Stimulated activated CD4-positive, alpha-beta T cell treated with anti-CD3 and anti-CD28 coated beads, Interleukin-15, amount 100 ng/mL, for 1 hour (primary cell): ENCODE measurements at places on chromosomes 5 and 9.

- no peak for DNase-seq
Measured at GRCh38 chr5:45279109-45279508, 417.1 kb downstream of the HCN1 start.

- DNase-seq, result no peak
Measured at GRCh38 chr5:94024101-94024500, 282.7 kb upstream of the POU5F2 start.

DNA sequence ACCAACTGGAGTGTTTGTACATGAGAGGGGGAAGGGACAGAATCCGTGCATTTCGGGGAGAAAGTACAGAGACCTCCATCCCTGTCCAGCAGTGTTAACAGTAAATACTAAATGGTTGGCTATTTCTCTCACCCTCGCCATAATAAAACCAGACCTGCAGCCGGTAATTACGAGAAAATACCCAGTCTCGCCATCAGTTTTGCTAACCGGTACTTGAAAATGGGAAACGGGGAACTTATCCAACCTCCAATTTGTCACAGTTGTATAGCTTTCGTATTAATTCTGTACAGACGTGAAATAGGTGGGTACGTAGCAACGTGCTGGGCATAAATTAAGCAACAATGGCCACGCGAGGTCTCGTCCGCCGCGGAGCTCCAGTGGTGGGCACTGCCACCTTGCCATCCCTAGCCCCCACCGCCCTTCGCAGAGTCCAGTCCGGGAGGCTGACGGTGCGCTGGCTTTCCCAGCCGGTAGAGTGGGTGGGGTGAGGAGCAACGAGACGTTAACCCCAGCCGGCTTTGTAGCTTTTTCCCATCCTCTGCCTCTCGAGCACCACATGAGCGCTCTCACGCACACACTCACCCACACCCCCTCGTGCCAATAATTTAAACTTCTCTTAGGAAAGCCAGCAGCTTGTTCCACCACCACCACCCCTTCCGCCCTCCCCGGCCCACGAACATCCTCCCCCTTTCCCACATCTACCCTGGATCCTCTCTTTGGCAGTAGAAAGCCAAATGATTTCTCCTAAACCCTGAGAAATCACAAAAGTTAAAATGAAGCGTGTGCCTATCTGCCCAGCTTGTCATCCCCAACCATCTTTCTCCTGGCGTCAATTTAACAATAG lies 1.8 kb downstream of the ELAVL2 start:
- no peak for DNase-seq

DNA sequence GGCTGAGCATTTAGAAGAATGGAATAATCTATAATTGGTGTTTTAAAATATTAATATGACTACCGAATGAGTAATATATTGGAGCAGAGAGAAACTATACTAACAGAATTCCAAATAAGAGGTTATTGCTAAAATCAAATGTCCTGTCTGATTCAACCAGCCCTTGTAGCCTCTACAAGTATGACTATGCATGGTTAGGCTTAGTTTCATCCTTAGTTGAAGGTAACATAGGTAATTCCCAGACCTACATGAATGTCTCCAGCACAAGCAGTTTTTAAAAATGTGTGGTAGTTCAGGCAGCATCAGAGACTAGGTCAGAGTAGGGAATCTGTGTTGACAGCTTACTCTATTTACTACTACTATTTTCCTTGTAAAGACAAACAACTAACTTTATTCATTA lies 51.7 kb upstream of the SLC27A6 start:
- no peak for DNase-seq

GRCh38 chr9:91677331-91677730 lies 253.7 kb upstream of the NFIL3 start:
- no peak for DNase-seq

- no peak for DNase-seq
Measured at GRCh38 chr5:80125962-80126480, 90.9 kb downstream of the THBS4 start.

DNA sequence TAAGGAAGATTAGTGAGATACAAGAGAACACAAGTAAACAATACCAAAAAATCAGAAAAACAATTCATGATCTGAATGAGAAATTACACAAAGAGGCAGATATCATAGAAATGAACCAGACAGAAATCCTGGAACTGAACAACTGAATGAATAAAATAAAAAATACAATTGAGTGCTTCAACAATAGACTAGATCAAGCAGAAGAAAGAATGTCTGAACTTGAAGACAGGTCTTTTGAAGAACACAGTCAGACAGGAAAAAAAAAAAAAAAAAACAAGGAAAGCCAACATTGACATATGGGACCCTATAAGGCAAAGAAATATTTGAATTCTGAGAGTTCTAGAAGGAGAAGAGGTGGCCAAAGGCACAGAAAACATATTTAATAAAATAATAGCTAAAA lies 115.2 kb downstream of the ZDHHC21 start:
- no peak for DNase-seq

- DNase-seq, result no peak
Measured at GRCh38 chr5:53249529-53250200, 140.1 kb upstream of the MOCS2 start.

- DNase-seq, result no peak
Measured at GRCh38 chr9:101925498-101925897, 187.1 kb upstream of the GRIN3A start.

DNA sequence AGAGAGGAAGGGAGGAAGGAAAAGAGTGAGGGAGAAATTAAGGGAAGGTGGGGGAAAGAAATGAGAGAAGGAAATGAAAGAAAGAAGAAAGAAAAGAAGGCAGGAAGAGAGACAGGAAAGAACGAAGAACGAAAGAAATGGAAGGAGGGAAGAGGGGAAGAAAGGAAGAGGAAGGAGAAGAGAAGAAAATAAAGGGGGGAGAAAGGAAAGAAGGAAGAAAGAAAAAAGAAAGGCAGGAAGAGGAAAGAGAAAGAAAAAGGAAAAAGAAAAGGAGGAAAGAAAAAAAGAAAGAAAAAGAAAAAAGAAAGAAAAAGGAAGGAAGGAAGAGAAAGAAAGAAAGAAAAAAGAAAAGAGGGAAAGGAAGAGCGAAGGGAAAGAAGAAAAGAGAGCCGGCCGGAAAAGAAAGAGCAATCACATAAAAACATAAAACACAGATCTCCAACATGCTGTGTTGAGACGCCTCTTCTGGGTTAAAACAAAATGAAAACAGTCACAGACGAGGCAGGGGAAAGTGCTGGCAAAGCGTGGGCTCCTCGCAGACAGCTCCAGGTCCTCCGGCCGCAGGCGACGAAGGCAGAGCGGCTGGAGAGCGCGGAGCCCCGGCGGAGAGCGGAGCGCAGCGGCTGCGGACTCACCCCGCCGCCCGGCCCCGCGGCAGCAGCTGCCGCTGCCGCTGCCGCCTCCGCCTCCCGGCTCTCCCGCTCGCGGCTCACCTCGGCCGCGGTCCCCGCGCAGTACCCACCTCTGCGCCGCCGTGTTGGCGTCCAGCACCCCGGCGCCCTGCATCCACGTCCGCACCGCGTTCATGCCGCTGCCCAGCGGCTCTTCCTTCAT lies 896 bp downstream of the EBF1 start:
- DNase-seq, result no peak

DNA sequence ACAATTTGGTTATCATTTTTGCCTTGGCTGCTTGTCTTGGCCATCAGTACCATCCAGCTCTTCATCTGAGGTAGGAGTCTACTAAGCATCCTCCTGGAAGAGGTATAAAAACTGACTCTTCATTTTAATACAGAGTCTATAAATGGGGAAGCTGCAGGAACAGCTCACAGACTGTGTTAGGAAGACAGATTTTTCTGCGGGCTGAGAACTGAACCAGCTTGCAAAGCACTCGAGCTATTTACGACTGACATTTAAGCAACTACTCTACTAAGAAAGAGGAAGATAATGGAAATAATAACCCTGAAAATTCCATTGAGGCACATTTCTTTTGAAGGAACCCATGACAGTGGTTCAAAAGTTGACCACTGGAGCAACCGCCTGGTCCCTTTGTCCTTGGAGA lies 314.5 kb upstream of the RFX3 start:
- no peak for DNase-seq

GRCh38 chr5:94391996-94392395 lies 226.4 kb downstream of the KIAA0825 start:
- no peak for DNase-seq

GRCh38 chr9:109190151-109190550 lies 23.1 kb upstream of the FRRS1L start:
- no peak for DNase-seq

GRCh38 chr5:95973793-95974325 lies 12.2 kb upstream of the ELL2 start:
- no peak for DNase-seq
